ENCODE measurements at places on chromosomes 16 and 17.

DNA sequence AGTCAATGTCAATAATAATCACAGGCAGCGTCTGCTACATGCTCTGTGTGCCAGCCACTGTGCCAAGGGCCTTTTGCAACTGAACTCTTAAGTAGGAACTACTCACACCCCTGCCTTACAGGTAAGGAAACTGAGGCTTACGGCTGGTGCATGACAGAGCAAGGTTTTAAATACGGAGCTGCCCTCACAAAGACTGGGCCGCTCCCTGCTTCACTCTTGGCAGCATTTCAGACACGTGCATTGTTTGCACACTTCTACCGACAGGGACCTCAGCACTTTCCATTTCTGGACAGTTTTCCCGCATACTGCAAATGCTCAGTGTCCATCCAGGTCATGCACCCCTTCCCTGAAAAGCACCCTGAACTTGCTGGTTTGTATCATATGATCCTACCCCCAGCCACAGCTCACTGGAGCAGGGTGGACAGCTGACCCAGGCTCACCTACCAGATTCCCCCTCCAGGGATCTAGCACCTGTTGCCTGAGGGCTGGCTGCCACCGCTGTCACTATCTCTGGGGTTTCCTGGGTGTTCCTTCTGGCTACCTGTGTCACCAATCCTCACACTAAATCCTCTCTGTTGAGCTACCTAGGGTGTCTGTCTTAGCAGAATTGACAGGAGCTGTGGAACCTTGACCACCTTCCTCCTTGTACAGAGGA lies 142.9 kb downstream of the C16orf78 start:
- ATAC-seq, result no peak

DNA sequence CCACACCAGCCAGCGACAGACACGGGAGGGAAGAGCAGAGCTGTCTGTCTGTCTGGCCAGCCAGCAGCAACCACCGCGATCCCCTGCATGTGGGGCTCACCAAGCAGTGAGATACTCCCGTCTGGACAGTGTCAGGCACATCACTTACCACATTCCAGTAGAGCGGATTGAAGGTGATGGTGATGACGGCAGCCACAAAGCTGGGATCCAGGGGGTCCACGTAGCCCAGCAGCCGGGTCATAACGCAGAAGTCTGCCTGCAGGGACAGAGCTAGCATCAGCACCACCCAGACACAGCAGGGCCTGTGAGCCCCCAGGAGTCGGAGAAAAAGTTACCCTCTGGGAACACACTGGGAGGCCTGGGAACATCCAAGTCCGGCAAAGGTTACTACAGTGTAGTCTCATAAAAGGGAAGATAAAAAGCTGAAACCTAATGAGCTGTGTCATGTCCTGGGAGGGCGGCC lies 14.7 kb downstream of the PEMT start:
- no peak for ATAC-seq

- ATAC-seq, result no peak
Observed at GRCh38 chr17:51997723-51998122, 160.8 kb downstream of the CA10 start.

GRCh38 chr16:72987480-72987901 lies 60.4 kb downstream of the ZFHX3 start:
- ATAC-seq, result no peak

DNA sequence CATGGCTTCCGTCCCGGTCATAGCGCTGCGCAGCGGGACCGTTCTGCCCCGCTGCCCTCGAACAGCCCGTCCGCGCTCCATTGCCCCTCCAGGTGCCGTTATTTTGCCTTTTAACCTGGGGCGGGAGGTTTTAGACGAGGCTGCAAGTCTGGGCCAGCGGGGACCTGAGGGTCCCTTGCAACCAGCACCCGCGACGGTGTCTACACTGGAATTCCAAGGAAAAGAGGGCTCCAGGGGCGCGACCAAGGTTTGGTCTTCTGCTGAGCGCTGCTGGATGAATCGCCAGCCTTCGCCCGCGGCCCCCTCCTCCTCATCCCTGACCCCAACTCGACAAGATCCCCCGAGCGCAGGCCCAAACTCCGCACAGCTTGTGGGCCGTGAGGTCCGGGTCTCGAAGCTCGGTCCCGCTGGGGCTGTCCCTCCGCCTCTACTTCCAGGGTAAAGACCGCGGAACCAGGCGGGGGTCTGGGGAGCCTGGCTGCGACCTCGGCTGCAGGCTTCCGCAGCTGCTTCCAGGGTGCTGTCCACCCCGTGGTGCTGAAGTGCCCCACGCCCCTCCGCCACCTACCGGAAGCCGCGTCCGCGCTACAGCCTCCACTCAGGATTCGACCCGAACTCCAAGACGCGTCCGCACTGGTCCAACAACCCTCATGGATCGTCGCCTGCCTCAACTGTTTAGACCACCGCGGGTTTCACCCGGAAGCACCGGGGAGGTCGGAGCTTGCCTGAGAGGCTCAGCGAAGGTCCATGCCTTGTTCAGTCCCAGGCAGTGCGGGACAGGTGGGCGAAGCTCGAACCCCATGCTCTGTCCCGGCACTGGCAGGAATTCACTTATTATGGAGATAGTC lies 10.1 kb upstream of the CA4 start:
- ATAC-seq, result no peak

DNA sequence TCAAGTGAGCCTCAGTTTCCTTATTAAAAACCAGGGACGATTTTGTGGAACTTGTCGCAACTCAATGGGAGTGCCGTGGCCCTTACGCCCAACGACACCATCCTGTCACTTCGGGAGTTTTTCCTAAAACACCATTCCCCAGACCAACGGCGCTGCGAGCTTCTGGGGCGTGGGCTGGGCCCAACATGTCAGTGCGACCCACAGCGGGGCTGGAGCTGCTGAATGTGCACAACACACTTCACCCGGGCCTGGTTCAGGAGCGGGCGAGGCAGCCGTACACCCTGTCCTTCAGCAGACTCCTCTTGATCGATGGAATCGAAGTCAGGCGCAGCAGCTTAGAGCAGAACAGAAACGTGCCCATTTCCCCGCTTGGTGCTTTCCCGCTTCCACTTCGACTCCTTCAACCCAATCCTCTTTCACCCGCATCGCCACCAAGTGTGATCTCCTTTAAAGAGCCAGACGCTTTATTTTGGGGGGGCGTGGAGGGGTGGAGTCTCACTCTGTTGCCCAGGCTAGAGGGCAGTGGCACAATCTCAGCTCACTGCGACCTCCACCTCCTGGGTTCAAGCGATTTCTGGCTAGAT lies 13.2 kb upstream of the SLC7A5 start:
- ATAC-seq, result no peak

DNA sequence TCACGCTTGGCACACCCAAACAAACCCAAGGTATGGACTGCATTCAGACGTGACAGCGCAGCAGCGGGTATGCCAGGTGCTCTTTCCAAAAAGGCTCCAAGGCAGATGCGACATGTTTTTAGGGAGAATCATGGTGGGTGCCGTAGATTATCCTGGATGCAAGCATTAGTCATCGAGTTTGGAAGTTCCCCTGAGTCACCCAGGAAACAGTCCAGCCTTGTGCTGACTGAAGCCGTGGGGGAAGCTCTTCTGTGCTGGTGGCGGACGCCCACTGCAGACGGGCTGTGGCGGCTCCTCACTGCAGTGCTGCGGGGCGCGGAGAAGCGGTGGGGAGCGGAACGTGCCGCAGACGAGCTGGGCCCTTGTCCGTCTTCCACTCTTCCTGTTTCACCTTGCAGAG lies 13.9 kb downstream of the JPT2 start:
- peak; percentile 76 for ATAC-seq

DNA sequence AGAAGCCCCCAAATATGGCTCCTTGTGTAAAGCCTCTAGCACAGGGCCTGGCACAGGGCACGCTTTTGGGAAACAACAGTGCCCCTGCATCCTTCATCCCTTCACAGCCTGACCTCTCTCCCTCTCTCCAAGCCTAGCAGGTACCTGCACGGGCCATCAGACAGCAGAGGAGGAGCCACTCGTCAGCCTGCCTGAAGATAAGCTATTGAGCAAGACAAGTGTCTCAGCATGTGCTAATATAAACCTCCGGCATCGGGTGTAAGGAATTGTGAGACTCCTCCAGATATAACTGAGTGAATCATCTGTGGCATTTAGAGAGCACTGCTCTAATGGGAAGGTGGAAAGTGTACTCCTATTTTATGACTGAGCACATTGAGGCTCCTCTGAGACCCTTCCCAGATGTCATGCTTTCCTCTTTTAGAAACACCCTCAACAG lies 38.3 kb downstream of the TBX4 start:
- ATAC-seq, result no peak

DNA sequence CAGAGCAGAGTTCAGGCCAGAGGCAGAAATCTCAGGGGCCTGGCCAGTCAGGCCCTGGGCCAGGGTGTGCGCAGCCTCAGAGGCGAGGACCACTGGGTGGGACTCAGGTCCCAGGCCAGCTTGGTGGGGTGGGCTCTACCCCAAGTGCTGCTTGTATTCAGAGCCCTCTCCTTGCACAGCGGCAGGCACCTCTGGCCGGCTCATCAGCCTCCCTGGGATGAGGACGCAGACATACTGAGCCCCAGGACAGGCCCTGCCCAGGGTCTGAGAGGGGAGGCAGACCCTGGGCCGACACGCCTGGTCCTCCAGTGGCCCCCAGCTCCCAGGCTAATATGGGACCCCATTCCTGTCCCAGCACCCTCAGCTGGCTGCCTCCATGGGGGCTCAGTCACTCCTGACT lies 7.6 kb upstream of the IL27 start:
- no peak for ATAC-seq

- ATAC-seq, result no peak
Observed at GRCh38 chr17:27608328-27609230, 22.4 kb upstream of the LGALS9 start.

DNA sequence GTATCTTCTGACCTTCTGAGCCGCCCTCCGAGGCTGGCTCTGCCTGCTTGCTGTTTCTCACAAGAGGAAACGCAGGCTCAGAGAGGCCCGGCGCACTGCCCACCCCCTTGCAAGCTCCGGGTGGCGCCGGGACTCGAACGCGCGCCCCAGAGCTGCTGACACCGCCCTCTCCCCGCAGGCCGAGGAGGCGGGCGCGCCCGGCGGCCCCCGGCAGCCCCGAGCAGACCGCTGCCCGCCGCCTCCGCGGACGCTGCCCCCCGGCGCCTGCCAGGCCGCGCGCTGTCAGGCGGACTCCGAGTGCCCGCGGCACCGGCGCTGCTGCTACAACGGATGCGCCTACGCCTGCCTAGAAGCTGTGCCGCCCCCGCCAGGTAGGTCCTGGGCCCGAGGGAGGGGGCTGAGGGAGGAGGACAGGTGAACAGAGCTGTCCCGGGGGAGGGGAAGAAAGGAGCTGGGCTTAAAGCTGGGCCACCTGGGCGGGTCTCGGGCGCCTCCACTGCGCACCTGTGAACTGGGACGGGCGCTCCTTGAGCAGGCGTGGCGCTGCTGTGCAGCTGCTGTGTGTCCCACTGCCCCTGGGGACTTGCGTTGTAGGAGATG lies 18.2 kb downstream of the WFDC1 start:
- ATAC-seq, result no peak

GRCh38 chr16:9847146-9847545 lies 335.1 kb downstream of the GRIN2A start:
- no peak for ATAC-seq

DNA sequence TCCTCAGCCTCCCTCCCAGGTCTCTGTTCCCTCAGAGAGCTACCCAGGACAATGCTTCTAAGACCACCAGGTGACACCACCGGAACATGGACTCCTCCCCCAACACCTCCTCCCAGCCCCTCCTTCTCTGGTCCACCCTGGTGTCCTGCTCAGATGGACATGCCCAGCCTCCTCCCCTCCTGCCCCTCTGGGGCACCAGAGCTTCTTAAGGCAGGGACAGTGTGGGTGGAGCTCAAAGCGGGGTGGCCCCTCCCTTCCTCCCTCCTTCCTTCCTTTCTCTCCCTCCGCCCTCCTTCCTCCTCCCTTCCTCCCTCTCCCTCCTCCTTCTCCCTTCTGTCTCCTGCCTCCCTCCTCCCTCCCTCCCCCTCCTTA lies 22.7 kb downstream of the TRPV3 start:
- peak; percentile 69 for ATAC-seq

DNA sequence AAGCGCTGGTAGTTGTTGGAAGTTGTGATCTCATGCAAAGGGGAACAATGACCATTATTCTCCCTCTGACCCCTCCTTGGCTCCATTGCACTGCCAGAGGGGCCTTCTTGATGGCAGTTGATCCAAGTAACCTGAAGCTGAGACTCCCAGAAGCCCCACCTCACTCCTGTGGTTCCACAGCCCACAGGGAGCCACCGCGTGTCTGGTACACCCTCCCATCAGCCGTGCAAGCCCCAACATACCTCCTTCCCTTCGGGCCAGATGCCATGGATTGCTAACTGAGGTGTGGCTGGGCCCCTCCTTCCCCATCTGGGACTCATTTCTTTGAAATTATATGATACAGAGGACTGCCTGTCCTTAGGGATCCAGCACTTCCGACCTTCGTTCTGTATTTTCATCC lies 17.8 kb downstream of the SAP30BP start:
- ATAC-seq, result peak; percentile 51

- ATAC-seq, result no peak
Observed at GRCh38 chr17:8880466-8880865, 13.0 kb upstream of the PIK3R6 start.

GRCh38 chr17:76527430-76528111 lies 9.9 kb downstream of the CYGB start:
- ATAC-seq, result peak; percentile 34

DNA sequence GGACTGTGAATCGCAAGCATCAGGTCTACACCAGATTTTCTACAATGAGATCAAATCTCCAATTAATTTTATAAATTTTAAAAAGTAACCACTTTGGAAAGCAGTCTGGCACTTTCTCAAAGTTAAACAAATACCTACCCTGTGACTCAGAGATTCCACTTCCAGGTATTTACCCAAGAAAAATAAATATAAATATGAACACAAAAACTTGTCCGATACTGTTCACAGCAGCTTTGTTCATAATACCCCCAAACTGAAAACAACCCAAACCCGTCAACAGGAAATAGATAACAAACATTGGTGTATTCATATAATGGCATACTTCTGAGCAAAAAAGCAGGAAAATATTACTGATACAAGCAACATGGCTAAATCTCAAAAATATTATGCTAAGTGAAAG lies 12.1 kb downstream of the ZDHHC7 start:
- ATAC-seq, result no peak

DNA sequence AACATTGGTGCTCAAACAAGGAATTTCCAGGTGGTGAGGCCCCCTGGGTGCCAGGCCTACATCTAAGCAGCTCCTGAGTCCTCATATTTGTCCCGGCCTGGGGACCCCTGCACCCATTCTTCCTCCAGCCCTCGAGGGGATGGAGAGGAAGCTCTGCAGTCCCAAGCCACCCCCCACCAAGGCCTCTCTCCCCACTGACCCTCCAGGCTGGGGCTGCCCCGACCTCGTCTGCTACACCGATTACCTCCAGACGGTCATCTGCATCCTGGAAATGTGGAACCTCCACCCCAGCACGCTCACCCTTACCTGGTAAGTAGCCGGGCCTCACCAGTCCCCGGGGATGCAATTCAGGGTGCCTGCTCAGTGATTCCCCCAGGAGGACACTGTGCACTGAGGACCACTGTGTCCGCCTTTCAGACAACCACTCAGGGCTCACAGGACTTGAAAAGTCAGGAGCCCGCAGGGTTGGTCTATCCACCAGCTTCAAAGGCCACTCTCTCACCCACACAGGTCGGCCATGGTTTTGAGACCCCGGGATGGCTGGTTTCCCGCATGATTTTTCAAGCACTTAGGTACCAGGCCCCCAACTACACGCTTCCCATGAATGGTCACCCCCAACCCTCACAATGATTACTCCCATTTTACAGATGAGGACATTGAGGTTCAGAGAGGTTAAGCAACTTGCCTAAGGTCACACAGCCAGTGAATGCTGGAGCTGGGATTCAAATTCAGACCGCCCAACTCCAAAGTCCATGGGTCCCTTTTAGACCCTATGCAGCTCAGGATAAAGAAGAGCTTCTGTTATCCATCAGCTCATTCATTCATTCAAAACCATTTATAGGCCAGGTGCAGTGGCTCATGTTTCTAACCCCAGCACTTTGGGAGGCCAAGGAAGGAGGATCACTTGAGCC lies 32.4 kb downstream of the IL21R start:
- ATAC-seq, result no peak

GRCh38 chr17:29722411-29723198 lies 99.9 kb upstream of the CORO6 start:
- peak; percentile 67 for ATAC-seq

All from SK-N-SH treated with all-trans-retinoic acid at 6 μM for 48 hours (cell line).